Substantia nigra (tissue), 51 donors: ENCODE measurements at places on chromosomes 3 and 15.
A peak's percentile ranks its signal among the peaks of the same experiment; 100 is the strongest.

DNA sequence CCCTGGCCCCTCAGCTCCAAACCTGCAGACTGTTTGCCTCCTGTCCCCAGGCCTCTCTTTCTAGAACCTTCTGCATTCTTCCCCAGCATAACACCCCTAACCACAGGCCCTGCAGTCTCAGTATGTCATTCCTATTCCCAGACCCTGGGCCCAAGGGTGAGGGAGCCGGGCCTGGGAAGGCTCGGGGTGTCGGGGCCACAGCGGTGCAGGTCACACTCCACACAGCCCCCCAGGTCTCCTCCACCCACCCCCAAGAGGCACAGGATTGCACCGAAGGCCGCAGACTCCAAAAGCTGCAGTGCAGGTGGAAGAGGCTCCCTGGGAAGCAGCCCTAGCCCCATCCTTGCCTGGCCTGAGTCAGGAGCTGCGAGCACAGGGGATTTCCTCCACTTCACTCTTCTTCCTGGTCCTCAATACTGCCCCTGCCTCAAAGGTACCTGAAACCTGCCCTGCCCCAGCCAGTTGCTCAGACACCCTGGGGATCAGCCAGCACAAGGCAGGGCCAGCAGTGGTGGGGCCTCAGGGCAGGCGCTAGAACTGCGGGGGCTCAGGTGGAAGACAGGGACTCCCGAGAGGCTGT, 31.1 kb downstream of the TNK2 start:
- no peak for DNase-seq

GRCh38 chr15:89912674-89913396, at the start of gene ARPIN:
ARPIN (minus strand) TSS chr15:89912952; CDS start chr15:89912835, 117 bp downstream.
- peak; percentile 34 for DNase-seq

- no peak for DNase-seq
Measured at GRCh38 chr15:53128652-53129051, 338.5 kb upstream of the ONECUT1 start.

DNA sequence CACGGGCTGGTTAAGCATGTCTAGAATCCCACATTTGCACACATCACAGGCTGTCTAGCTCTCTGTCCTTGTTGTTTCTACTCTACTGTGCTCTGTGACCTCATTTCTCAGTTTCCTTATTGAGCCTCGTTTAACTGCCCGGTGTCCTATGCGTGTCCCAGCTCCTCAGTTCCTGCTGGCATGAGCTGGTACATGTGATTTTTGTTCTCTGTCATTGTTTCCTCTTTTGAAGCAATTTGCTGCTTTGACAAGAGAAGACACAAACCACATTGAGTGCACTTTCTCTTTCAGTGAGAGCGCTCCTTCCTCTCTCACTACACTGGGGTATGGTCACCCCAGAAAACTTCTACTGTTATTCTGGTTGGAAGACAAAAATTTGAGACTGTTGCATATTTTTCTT, 563.5 kb downstream of the PDCD6IP start:
- DNase-seq = no peak

DNA sequence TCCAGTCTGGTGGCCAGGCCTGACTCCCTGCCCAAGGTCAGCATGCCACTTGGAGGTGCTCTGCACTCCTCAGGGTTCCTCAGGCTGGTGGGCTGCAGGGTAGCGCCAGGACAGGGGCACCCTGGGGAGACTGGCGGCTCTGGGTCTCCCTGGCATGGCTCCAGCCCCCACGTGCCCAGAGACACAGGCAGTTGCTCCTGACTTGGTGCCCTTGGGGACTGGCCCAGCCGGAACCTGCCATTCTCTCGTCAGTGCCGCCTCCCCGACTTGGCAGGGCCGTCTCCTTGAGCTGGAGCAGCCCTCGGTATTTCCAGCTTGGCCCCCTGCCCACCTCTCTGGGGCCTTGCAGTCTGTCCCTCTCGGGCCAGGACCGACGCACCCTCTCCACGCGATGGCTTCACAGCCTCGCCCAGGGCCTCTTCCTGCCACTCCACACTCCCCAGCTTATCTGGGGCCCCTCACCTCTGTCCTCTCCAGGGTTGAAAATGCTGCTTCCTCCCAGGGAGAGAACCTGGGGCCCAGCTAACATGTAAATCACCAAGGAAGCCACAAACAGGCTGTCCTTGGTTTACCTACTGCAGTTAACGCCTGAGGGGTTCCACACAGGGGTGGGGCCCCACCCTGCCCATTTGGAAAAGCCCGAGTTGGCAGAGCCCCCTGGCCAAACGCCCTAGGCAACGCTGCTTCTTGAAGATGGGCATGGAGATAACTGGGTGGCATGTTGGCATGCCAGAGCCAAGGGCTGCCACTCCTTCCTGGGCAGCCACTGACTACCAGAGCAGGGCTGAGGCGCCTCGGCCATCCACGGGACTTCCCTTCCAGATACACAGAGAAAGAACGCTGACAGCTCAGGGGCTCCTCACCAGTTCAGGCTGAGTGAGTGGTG, 61.4 kb downstream of the SMAD6 start:
- peak; percentile 25 for DNase-seq

DNA sequence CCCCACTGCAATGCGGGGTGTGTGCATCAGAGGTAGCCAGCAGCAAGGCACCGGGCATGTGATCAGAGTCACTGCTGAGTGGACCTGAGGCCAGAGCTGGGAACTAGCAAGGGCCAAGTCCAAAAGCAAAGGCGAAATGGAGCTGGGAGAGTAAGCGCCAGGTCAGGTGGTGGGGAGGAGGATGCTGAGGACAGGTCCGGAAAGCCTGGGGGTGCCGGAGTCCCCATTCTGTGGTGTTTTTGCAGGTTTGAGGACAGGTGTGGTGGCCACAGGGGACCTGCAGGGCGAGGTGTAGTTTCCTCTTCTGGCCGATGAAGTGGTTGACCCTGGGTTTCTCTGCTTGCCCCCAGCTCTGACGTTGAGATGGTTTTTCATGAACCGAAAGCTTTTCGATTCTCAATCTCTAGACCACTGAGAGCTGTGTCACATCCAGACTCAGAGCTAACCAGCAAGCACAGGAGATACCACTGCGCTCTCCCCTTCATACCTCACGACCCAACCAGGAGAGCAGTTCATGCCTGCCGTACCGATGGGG, 35.0 kb upstream of the HES1 start:
- no peak for DNase-seq

DNA sequence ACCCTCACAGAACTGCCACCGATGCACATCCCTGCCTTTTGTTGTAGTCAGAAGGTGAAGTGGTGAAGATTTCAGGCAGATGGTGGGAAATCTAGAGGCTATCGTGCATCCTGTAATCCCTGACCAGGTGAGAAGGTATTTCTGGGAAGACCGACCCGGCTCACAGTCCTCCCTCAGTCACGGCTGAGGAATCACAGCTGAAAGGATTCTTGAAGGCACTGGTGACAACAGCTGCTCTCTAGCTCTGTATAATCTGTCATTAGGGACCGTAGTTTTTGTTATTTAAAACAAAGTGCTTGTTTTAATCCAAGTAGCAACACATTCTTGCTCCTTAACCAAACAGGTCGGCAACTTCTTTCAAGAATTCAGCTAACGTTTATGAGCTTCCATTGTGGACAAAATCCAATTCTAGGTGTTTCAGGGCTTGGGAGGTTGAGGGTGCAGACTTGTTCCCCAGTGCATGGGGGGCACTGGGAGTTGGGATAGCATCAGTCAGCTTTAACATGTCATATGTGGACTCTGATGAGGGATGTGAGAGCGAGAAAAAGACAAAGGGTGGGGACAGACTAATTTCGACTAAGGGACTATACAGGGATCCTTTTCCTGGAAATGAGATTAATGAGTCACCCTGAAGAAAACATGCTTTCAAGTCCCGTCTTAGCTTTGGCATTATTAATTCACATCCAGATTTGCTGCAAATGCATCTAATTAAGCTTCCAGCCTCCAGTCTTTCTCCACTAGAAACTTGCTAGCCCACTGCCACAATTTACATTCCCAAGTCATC, 141.0 kb upstream of the RASGRP1 start:
- no peak for DNase-seq

GRCh38 chr3:74590620-74591262, 23.7 kb downstream of the CNTN3 start:
- DNase-seq = no peak

GRCh38 chr3:55476515-55476914, 10.6 kb downstream of the WNT5A start:
- no peak for DNase-seq

GRCh38 chr15:35481064-35481463, 64.9 kb downstream of the DPH6 start:
- no peak for DNase-seq

DNA sequence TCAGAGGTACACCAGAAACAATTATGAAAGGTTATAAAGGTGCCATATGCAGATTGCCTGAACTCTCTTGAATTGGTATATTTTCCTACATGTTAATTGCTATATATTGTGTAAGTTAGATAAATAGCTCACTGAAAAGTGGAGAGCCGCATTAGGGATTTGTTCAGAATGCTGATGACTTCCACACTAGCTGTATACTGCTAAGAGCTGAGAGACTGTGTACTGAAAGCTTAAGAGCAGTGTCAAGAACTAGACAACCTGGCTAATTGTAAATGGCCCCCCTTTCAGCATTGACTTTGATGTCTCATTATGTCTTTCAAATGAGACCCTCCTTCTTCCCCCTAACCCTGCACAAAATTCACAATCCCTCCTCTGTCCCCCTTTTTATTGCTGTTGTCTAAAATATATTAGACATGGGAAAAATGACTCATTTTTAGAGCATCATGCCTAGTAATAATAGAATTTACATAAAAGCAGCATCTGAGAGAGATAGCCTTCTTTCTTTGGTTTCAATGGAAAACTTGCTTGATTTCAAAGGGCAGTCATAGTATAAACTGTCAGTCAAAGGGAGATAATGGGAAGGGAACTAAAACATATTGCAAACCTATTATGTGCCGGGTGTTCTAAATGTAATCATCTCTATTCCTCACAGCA, 34.7 kb upstream of the GREM1 start:
- DNase-seq = no peak

- no peak for DNase-seq
Measured at GRCh38 chr15:72800833-72801481, 17.4 kb upstream of the ADPGK start.

DNA sequence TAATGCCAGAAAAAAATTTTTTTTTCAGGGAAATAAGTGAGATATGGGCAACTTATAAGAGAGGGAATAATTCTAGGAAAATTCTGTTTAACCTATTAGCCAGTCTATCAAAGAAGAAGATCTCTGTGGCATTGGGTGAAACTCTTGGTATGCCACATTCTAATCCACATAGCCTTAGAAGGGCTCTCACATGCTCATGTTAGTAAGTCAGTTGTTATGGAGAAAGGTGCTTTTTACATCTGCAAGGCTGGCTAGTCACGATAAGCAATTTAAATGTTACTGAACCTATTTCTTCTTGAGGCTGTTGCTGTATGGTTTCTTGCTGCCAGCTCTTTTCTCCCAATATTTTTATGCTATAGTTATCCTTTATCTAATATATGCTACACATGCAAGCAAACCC, 89.9 kb upstream of the MAGI1 start:
- DNase-seq = no peak

- no peak for DNase-seq
Measured at GRCh38 chr3:128317698-128318231, 148.9 kb downstream of the DNAJB8 start.

DNA sequence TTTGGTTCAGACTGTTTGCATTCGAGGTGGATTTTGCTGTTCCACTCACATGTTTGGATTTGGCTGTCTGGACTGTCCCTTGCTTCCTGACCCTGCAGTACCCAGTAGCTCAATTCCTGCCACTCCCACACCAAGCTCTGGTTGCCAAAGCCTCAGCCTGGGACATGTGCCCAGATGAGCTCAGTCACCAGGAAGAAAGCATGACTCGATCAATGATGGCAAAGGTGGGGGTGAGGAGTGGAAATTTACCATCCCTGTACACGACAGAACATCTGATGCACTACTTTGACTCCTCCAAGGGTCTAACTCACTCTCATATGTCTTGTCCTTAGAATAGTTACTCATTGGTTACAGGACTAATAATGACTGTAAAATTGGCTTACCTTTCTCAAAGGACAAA, 45.2 kb downstream of the ZNF385D start:
- DNase-seq = peak; percentile 33

GRCh38 chr15:74007820-74008371, 13.4 kb downstream of the PML start:
- DNase-seq = no peak
